Stimulated activated CD4-positive, alpha-beta T cell treated with anti-CD3 and anti-CD28 coated beads, Interleukin-15, amount 100 ng/mL, for 48 hours (primary cell): ENCODE measurements at places on chromosomes 11 and 22.

DNA sequence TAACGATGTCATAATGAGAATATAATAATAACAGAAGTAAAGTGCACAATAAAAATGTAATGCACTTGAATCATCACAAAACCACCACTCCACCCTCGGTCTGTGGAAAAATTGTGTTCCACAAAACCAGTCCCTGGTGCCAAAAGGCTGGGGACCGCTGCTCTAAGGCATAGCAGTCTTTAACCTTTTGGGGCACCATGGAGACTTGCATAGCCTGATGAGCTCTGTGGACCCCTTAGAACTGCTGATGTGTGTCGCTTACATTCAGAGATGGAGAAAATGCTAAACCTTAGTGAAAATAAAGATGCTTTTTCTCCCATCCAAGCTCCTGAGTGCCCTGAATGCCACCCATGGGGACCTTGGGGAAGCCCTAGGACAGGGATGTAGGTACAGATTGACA is 87.6 kb upstream of the SEPTIN5 start:
- no peak for DNase-seq

GRCh38 chr11:134662629-134663360 is 250.8 kb upstream of the B3GAT1 start:
- no peak for DNase-seq

GRCh38 chr11:133559833-133560471 is 27.7 kb upstream of the OPCML start:
- no peak for DNase-seq

DNA sequence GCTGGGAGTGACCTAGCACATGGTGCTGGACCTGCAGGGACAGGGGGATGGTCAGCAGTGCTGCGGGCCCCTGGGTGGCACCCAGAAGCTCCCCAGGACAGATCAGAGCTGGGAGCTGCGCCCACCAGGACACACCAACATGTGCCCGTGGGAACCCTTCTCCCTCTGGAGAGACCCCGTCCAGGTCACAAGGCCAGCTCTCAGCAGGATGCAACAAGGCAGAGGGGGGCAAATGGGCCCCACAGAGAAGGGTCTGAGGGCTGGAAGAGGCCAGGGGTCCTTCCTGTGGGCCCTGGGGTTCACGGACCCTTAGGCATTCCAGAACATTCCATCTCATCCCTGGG is 6.2 kb downstream of the DUSP8 start:
- DNase-seq: no peak

DNA sequence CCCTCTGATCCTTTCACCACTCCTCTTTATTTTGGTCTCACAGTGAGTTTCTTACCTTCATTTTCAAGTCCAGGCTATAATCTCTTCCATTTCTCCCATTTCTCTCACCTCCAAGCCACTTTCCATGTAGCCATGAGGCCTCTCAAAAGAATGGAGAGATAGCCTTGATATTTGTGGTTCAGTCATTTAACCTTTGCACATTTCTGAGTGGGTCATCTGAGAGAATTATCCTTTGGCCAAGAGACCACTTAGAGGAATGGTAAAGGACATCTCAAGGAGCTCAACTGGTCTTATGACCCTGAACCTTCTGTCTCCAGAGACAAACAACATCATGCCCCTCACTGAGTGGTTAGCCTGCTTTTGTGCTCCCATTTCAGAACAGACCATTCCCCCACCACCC is 121.1 kb downstream of the KIRREL3 start:
- no peak for DNase-seq

DNA sequence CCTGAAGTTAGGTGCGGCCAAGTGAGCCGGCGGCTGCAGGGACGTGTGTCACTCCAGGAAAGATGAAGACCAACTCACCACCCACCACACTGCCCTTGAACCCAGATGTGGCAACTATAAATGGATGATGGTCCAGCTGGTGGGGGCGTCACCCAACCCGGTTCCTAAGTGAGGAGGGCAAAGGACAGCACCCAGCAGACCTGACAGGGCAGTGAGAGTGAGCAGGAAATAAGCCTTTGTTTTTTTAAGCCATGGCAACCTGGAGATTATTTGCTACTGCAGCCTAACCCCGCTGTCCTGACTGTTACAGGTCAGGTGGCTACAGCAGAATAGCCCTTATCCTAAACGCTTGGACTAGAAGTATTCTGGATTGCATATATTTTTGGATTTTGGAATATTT is 228.9 kb downstream of the CTTN start:
- DNase-seq: no peak

- DNase-seq: peak; percentile 46
These were observed 31.6 kb upstream of the JAM3 start for GRCh38 chr11:134037046-134037908.

DNA sequence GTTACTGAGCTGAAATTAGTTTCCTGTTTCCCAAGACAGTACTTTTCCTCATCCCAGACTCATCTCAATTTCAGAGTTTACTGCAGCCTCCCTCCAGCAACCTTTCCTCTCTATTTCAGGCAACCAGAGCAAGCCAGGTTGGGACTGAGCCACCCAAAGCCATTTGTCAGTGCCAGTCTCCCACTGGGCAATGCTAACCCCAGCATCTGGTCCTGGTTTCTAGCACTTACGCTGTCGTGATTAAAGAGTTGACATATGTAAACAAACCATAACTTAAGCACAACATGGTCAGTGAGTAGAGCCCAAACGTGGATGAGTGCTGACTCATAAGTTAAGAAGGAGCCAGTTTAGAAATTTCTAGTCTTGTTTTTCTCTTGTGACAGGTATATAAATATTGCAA is 119.6 kb upstream of the BLID start:
- no peak for DNase-seq

GRCh38 chr11:108364159-108364558 is 103.2 kb downstream of the C11orf65 start:
- DNase-seq: no peak

- DNase-seq: no peak
These were observed 11.2 kb upstream of the NCAM1 start for GRCh38 chr11:112949781-112950575.

DNA sequence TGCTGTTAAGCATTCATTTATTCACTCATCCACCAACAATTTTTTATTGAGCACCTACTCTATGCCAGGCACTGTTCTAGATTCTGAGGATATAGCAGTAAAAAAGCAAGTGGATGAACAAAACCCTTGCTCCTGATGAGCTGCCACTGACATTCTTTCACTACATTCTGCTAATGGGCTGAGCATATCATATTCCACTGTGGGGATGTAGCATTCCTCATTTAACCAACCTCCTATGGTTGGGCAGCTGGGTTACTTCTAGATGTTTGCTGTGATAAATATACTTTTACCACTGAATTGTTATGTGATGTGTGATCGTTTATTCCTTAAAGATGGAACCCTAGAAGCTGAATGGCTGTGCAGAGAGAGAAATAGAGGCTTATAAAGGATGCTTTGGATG is 176.9 kb downstream of the MN1 start:
- DNase-seq: no peak

GRCh38 chr22:19722178-19722981 is 959 bp upstream of the GP1BB start:
- DNase-seq: no peak

- peak; percentile 36 for DNase-seq
These were observed 12.4 kb upstream of the KLHL35 start for GRCh38 chr11:75445315-75445953.

- no peak for DNase-seq
These were observed 109.8 kb upstream of the BID start for GRCh38 chr22:17884084-17884483.

DNA sequence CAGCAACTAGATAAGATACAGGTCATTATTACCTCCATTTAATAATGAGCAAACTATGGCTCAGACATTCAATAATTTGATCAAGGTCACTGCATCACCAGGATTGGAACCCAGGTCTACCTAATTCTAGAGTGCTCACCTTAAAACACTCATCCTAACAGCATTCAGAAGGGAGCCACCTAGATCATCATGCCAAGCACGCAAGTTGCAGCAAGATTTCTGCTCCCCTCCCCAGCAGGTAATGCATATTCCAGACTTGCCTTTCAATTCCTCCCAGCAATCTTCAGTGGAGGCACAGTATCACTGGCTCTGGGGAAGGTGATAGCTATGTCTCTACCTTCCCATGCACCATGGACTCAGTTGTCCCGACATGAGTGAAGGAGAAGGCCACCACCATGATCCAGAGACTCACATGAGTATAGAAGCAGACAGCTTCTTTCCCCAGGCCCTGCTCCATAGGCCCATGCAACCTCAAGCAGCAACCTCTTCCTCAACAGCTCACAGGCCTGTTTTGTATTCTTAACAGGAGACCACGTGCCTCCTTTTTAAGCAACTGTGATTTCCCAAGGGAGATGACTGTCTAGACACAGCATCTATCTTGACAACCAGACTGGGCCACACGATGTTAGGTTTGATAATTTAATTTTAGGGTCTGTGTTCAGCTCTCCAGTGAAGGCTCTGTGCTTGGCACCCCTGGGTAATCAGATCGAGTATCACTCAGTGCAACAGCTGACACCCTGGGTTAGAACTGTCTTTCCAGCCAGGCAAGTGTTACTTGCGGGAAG is 36.4 kb downstream of the RAB30 start:
- no peak for DNase-seq

GRCh38 chr22:47495110-47495509 is 732.7 kb downstream of the TBC1D22A start:
- no peak for DNase-seq

DNA sequence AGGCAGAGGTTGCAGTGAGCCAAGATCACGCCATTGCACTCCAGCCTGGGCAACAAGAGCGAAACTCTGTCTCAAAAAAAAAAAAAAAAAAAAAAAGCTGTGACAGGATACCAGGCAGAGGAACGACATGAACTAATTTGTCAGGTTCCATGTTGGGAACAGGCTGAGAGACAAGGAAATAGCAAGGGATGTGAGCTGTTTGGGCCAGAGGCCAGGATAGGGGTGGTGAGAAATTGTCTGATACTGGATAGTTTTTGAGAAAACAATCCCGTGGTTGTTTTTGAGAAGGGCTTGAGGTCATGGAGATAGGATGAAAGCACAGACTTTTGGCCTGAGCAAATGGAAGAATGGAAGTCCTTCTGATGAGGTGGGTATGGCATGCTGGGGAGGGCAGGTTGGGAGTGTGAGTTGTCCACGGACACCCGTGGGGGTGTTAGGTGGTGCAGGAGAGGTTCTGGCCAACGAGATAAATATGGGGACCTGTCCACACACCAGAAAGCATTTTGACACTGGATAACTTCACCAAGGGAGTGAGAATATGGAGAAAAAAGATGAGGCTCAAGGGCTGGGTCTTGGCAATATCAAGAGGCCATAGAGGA is 13.7 kb downstream of the PIWIL3 start:
- DNase-seq: no peak

- DNase-seq: no peak
These were observed 105.8 kb upstream of the SLC5A12 start for GRCh38 chr11:26827567-26828081.

- DNase-seq: no peak
These were observed 399.1 kb upstream of the DDI1 start for GRCh38 chr11:103637295-103637694.

DNA sequence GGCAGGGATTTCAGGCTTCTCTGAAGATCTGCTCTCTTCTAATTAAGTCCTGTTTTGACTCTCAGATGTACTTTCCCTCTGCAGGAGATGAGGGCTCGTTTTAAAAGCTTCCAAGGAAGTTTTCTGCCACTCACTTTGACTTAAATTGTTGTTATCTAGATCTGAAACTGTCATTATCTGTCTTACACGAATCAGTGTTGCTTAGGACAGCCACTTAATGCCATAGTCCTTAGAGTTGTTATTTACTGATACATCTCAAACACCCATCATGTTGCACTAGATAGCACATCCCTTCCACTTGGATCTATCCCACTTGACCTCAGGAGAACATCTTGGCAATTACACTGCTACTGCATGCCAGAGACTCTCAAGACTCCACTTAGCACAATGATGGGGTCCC is 86.9 kb upstream of the FAT3 start:
- no peak for DNase-seq

- no peak for DNase-seq
These were observed 26.9 kb upstream of the USP47 start for GRCh38 chr11:11814614-11815452.

GRCh38 chr11:31408201-31408600 is 38.5 kb downstream of the DNAJC24 start:
- no peak for DNase-seq

- no peak for DNase-seq
These were observed 45.3 kb downstream of the LMO1 start for GRCh38 chr11:8218409-8218808.

DNA sequence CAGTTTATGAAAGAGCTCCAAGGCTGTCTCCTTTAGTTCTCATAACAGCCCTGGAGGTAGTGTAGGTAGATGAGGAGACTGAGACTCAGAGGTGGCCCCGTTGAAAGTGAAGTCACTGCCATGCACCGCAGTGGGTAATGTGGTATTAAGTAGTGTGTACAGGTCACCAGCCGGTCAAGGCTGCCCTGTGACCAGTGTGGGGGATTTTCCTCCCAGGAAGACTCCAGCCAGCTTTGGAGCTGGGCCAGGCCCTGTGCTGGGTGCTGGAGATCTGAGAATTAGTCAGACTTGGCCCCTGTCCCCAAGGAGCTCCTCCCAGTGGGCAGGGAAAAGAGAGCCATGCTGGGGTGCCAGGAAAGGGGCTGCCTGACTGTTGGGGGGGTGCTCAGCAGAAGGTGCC is 5.3 kb downstream of the OMP start:
- DNase-seq: no peak

- DNase-seq: no peak
These were observed 281.7 kb downstream of the ST3GAL4 start for GRCh38 chr11:126636911-126637794.

- DNase-seq: no peak
These were observed 14.6 kb upstream of the P2RY6 start for GRCh38 chr11:73257342-73258103.

DNA sequence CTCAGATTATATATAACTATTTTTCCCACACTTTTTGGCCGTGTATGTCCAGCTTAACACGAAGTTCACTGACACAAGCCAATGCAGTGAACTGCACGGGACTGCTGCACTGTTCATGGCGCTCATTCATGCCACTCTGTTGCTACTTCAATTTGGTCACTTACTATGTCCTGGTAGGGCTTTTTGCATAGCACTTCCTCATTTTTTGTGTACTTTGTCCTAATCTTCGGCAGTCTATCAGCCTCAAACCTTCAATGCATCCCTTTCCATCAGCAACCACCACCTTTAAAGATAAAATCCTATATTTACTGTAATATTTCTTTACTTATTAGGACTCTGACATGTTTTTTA is 18.7 kb upstream of the ARHGAP32 start:
- DNase-seq: no peak

DNA sequence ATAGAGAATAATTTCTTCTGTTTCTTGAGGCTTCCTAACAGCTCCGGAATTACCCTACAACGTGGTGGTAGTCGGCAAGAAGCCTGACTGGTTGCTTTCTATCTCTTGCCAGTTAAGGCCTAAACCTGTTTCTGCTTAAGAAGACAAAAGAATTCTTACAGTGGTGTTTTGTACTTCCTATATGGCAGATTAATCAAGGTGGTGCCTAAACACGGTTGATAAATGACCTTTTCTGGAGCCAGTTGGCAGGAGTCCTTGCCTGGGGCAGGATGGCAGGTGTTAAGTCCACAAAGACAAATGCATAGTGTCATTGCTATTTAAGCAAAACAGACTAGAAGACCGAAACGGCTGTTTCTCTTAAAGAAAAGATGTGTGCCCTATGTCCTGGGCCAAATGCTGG is 9.9 kb downstream of the GVQW3 start:
- DNase-seq: no peak

GRCh38 chr11:8886322-8886721 is 24.7 kb upstream of the AKIP1 start:
- DNase-seq: no peak

- DNase-seq: no peak
These were observed 6.3 kb upstream of the ISX start for GRCh38 chr22:35059632-35060031.

GRCh38 chr11:130388607-130389205 is 39.7 kb downstream of the ADAMTS8 start:
- no peak for DNase-seq
